ENCODE measurements at places on chromosomes 11 and 22.

GRCh38 chr22:50061141-50061823 lies 3.2 kb upstream of the TTLL8 start:
- DNase-seq: no peak

- no peak for DNase-seq
These were observed 37.5 kb downstream of the KCNJ4 start for GRCh38 chr22:38417252-38418060.

- no peak for DNase-seq
These were observed 22.6 kb downstream of the APLNR start for GRCh38 chr11:57214494-57214893.

GRCh38 chr11:16825968-16826367 lies 87.5 kb downstream of the C11orf58 start:
- no peak for DNase-seq

GRCh38 chr11:134999590-134999989 lies 587.5 kb upstream of the B3GAT1 start:
- no peak for DNase-seq

DNA sequence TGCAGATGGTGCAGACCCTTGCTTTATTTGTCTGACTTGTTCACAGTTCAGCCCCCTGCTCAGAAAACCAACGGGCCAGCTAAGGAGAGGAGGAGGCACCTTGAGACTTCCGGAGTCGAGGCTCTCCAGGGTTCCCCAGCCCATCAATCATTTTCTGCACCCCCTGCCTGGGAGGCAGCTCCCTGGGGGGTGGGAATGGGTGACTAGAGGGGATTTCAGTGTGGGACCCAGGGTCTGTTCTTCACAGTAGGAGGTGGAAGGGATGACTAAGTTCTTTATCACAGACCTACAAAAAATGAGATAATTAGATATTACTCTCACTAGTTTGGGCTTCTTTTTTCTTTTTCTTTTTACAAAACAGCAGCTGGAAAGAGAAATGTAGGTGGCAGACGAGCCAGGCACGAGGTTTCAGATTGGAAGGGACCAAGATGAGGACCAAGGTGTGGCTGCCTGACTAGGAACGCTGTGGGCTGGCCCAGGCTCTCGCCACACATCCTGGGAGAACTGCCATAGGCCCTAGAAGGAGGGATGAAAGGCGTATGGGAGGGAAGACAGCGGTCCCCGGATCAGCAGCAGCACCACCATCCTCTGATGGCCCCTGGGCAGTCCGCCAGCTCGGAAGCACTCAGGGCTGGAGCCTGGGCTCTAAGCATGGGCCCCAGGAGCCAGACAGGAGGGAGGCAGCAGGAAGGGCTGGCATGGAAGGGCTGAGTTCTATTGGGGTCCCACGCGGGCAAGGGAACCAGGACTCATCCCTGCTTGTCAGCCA lies 14.2 kb downstream of the TXN2 start:
- DNase-seq: no peak

GRCh38 chr11:108752297-108752751 lies 87.5 kb downstream of the DDX10 start:
- no peak for DNase-seq

GRCh38 chr11:83035070-83035854 lies 36.4 kb downstream of the RAB30 start:
- no peak for DNase-seq

DNA sequence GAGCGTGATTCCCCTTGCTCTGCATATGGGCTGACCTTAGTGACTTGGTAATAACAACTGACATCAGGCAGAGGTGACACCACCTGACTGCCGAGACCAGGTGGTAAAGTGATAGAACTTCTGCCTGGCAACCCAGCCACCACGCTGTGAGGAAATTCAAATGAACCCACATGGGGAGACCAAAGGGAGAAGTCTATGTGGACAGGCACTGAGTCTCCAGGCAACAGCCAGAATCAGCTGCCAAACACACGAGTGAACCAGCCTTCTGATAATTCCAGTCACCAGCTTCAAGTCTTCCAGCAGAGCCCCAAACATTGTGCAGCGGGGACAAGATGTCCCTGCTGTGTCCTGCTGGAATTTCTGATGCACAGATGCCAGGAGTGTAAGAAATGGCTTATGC lies 29.7 kb downstream of the SPATA19 start:
- peak; percentile 23 for DNase-seq

- DNase-seq: no peak
These were observed 37.6 kb upstream of the BIRC3 start for GRCh38 chr11:102279641-102280170.

GRCh38 chr11:61042537-61042936 lies 59.8 kb upstream of the CD5 start:
- no peak for DNase-seq

DNA sequence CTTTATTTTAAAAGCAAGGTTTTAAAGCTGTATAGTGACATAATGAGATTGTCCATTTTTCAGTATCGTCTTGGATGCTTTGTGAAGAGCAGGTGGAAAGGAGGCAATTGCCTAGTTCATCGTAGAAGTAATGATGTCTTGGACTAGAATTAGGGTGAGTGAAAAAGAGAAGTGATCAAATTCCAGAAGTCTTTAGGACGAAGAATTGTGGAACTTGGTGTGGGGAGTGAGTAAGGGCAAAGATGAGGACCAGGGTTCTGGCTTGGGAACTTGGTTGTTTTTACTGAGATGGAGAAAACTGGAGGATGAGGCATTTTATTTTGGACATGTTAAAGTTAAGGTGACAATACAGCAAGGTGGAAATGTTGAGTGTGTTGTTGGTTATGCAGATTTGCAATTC lies 1.2 kb downstream of the ILK start:
- DNase-seq: no peak

DNA sequence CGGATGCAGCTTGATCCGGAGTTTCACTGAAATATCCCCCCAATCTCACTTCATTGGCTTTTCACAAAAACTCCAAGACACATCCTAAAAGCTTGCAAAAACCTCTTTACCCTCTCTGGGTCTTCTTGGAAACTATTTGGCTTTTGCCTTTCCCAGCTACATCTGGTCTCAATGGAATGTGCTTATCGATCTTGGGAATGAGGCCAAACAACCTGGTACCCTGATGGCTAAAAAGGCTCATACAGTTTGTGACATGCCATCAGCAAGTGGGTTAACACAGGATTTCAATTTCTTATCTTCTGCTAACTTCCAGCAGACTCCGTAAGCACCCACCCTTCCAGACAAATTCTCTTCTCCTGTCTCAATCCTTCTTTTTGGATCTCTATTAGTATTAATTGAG lies 45.9 kb upstream of the TEAD1 start:
- DNase-seq: no peak

- DNase-seq: no peak
These were observed 439.2 kb downstream of the DLG2 start for GRCh38 chr11:85187992-85188391.

DNA sequence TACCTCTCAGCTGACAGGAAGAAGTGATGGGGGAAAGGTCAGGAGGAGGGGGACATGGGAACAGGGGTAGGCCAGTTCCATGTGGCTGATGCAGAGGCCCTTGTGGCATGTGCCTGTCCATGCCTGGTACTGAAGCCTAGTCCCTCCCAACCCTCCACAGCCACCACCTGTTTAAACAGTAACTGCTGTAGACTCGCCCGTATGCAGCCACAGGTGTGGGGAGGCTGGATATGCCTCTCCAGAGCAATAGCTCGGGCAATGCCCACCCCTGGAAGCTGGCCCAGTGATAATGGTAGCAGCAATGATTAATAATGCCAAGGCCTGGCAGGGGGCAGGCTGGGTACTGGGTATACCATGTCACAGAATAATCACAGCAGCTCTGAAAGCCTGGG lies 2.3 kb downstream of the SMTN start:
- no peak for DNase-seq

DNA sequence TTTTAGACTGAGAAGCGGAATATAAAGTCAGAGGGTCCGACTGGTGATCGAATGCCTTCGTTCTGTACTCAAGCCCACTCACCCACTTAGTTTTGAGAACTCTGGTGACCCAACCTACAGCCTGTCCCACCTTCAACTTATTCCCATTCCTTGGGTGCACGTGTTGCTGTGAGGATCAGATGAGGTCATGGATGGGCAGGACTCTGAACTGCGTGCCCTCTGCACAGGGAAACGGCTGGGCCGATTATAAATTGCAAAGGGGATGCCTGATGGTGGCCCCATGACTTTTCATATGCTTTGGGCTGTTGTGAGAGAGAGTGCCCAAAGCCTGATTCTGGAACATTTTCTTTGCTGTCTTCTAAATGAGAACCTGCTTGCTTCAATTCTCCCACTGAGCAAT lies 16.0 kb upstream of the EHF start:
- DNase-seq: no peak

GRCh38 chr11:75107187-75107586 lies 10.5 kb upstream of the OR2AT4 start:
- no peak for DNase-seq

GRCh38 chr11:69541501-69542313 lies 60.2 kb downstream of the LINC01488 start:
- no peak for DNase-seq

- no peak for DNase-seq
These were observed 85.9 kb downstream of the MICAL2 start for GRCh38 chr11:12196308-12196707.

GRCh38 chr11:39239553-39239952 lies 2219.9 kb downstream of the LRRC4C start:
- no peak for DNase-seq

DNA sequence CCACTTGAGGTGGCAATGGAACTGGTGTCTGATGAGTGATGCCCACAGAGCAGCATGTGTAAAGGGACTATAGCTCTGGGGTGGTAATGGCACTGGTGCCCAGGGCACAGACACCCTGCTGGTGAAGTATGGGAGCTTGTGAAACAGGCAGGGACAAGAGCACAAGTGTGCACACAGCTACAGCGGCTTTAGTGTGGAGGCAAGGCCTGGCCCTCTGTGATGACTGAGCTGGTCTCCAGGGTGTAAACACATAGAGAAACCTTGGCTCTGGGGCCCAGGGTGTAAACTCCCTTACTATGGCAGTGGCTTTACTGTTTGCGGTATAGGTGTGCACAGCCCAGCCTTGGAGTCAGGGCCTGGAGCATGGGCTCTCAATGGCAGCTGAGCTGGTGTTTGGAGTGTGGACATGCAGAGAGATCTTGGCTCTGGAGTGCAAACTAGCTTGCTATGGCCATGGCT lies 46.3 kb downstream of the BIRC2 start:
- no peak for DNase-seq

GRCh38 chr11:115926138-115926537 lies 421.9 kb upstream of the CADM1 start:
- no peak for DNase-seq

DNA sequence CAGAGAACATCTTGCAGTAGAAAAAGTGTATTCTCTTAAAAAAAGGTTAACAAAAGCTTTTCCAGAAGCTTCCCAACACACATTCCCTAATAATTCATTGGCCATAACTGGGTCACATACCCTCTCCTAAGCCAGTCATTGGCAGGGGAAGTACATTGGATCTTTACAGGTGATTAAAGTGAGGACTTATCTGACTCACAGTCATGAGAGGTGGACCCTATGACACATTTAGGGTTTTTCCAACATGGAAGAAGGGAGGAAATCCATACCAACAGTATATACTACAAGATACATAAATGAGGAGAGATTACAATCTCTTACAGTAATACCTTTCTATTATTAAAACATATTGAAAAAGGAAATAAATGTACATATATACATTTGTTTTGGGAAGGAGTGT lies 72.2 kb downstream of the CCDC73 start:
- DNase-seq: no peak

DNA sequence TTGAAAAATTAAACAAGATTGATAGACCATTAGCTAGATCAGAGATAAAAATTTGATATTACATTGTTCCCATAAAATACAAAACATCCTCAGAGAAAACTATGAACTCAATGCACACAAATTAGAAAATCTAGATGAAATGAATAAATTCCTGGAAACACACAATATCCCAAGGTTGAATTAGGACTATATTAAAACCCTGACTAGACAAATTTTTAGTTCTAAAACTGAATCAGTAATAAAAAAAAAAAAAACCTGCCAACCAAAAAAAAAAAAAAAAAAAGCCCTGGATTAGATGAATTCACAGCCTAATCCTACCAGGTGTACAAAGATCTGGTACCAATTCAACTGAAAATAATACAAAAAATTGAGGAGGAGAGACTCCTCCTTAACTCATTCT lies 5.5 kb upstream of the OR8K1 start:
- no peak for DNase-seq

DNA sequence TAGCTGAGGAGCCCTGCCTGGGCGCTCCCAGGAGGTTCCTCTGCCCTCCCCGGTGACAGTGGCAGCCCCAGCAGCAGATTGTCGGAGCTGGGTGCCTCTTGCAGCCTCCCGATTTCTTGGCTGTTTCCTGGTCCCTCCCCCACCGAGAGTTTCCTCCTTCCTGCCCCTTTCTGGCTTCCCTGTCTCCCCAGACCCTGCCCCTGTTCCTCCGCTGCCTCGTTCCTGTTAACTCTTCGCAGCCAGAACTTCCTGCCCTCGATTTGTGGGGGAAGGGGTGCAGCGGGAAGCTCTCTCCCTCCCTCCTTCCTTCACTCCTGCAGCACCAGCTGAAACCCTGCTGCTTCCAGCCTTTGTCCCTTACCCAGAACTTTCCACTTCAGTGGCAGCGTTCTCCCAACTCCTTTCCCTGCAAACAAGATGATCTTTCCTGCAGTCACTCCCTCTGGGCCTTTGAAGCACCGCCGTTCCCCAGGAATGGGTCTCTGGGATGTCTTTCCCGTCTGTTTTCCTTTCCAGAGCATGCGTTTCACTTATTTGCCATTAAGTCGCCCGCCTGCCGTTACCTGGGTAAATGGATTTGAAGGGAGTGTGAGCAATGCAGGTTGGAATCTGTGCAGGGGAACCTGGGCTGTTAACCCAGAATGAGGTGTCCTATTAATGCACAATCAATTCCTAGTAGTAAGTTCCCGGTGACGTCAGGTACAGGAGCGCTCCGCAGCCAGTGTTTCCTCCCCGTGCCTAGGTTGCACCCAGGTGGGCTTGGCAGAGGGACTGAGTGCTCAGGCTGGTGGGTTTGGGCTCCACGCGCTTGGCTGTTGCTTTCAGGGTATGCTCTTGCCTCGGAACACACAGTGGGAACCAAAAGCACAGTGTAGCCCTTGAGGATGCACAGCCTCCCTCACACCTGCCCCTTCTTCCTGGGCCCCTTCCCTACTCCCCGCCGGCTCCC lies 4.3 kb downstream of the GRK2 start:
- DNase-seq: no peak

- peak; percentile 66 for DNase-seq
These were observed 1197.8 kb downstream of the BRD1 start for GRCh38 chr22:48629631-48630432.

DNA sequence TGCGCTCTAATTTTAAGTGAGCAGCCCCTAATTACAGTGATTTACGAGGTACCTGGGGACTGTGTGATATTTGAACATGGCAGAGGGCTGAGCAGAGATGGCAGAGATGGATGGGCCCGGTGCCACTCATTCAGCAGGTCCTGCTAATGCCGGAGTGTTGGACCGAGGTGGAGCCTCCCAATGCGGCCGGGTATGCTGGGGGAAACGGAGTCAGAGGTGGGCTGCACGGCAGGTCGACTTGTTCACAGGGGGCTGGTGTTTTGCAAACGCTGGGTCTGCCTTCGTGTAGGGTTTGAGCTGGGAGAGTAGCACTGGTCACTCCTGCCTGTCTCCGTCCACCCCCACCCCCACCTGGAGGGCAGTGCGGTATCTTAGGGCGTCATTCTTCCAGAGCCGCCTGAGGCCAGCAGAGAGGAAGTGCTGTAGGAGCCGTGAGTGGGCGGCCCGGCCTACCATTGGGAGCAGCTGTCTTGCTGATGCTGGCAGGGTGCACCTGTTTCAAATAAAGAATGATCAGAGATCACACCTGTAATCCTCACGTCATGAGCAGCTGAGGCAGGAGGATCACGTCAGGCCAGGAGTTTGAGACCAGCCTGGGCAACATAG lies 122.6 kb downstream of the IGLL1 start:
- no peak for DNase-seq
